ENCODE measurements at places on chromosomes 16 and 17.

DNA sequence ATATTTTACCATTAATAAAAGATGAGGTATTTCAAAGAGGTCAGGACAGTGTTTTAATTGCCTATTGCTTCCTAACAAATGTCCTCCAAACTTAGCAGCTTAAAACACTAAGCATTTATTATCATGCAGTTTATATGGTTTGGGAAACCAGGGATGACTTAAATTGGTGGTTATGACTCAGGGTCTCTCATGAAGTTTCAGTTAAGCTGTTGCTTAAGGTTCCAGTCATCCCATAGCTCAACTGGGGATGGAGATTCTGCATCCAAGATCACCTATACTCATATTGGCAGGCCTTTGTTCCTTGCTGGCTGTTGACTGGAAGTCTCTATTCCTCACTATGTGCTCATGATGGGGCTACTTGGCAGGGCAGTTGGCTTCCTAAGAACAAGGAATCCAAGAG, 1329.9 kb upstream of the GOT2 start:
- DNase-seq: no peak

GRCh38 chr17:69724238-69724637, 309.7 kb downstream of the MAP2K6 start:
- no peak for DNase-seq

GRCh38 chr17:50549969-50550368, 3.0 kb downstream of the SPATA20 start:
- no peak for DNase-seq

DNA sequence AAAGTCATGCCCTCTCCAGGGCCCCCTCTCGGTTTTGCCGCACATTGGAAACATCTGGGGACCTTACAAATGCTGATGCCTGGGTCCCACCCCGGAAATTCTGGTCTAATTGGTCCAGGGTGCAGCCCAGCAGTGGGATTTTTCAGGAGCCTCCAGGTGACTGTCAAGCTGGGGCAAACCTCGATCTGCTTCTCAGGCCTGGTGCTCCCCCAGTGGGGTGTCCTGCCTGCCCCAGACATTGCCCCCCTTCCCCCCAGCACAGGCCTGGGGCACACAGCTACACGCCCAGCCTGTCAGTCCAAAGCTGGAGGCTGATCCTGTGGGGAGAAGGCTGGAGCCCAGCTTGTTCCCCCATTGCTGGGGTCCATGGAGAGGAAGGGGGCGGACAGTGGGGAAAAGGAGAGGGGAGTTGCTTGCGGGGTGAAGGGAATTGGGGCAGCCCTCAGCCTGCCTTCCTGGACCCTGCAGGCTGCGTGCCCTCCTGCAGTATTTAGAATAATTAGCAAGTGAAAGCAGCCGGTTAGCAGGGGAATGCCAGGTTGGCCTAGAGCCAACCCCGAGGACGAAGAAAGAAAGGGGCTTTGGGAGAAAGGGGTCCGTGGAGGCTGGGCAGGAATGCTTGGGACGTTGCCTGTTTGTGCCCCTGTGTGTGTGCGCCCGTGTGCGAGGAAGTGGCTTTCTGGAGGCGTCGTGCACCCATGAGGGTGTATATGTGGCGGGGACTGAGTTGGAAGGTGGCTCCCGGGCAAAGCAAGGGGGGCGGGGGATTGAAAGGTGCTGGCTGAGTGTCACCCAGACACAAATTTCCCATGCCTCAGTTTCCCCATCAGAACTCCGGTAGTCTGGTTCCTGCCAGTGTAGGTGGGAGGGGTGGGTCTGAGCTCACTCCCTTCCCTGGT, 5.9 kb downstream of the FOXJ1 start:
- DNase-seq: no peak

- no peak for DNase-seq
Measured at GRCh38 chr17:8124350-8125153, 646 bp upstream of the HES7 start.

DNA sequence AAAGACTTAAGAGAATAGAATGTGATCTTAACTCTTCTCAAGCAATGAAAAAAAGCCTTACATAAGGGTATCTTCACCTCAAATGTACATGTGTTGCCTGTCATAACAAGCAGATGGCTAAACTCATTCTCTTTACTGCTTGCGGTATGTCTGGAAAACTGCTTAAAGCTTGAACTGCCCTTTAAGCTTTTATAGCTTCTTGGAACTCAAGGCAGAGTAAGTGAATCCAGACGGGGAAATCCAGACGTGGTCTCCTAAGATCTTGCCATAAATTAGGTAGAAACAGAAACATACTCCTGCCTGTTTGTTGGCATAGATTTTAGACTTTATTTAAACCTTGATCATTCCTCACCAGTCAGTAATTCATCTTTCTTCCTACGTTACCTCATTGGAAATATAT, 19.6 kb downstream of the CLUAP1 start:
- no peak for DNase-seq

- DNase-seq: no peak
Measured at GRCh38 chr16:71344315-71344905, 14.1 kb upstream of the CALB2 start.

- no peak for DNase-seq
Measured at GRCh38 chr17:74883241-74883745, 10.1 kb downstream of the FADS6 start.

DNA sequence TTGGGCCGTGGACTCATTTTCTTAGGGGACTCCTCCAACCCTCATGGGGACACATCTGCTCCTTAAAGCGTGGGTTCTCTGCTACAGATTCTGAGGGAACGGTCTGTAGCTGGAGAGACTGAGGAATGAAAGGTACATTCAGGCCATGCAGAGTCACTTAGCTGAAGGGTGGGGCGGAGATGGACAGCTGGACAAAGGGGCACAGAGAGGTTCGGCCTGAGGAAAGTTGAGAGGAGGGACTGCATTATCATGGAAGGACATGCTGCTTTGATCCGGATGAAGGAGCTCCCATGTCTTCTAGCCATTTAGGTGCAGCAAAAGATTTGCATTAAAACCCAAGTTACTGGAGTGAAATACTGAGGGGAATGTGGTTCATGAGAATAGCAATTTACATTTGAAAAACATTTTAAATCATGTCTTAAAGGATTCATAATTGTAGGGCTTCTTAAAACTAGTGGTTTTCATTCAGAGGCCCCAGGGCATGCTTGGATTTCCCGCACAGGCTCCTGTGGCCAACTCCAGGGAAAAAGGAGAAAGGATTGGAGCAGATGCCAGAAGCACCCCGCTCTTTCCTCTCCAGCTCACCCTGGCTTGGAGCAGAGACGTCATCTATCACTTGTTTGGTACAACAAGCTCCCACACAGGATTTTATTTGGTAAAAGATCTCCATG, 54.2 kb downstream of the CDRT4 start:
- DNase-seq: no peak

DNA sequence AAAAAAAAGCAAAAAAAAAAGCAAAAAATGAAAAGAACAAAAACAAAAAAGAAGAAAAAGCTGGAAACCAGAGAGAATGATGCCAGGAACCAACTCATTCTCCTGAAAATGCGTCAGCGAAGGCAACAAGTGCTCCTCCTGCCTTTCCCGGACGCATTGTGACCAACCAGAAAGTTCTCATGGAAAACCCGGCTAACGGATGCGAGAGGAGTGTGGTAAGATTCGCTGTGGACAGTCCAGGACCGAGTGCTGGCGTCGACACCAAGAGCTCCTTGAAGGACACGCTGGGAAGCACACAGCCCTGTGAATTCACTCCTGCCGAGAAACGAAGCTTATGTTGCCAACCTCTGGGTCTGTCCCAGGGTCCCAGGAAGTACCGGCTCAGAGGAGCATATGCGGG, 43.4 kb downstream of the METRNL start:
- no peak for DNase-seq

GRCh38 chr17:61444831-61445230, 7.4 kb upstream of the TBX4 start:
- no peak for DNase-seq

- no peak for DNase-seq
Measured at GRCh38 chr17:61426482-61427304, 25.5 kb upstream of the TBX4 start.

DNA sequence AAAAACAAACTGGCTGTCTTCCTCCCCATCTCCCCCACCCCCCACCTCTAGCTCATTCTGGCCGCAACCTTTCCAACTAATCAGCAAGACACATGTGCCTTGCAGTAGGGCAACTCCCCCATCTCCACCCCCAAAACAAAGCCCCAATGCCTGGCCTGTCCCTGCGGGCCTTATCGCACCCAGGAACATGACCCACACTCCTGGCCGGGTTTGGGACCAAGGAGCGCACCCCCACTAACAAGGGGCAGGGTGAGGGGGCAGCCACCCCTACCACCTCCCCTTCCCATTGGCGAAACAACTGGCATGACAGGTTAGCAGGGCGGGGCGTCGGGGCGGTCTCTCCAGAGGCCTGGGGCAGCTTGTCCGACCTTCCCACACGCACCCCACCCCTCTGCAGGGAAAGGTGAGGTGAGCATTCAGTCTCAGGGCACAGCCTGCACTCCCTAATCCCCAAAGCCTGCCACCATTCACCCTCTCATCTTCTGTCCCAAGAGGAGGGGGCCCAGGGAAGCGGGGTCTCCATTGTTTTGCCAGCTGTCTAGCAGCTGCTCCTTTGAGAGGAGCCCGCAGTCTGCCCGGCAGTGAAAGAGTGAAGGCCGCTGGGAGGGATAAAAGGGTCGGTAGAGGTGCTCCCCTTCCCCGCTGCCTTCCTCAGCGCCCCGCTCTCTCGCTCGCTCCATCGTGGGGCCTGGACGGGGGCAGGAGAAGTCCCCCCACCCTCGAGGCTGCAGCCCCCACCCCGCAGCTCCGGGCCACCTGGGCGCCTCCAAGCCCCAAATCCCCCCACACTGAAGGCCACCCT, 765 bp downstream of the MYO18A start:
- no peak for DNase-seq

DNA sequence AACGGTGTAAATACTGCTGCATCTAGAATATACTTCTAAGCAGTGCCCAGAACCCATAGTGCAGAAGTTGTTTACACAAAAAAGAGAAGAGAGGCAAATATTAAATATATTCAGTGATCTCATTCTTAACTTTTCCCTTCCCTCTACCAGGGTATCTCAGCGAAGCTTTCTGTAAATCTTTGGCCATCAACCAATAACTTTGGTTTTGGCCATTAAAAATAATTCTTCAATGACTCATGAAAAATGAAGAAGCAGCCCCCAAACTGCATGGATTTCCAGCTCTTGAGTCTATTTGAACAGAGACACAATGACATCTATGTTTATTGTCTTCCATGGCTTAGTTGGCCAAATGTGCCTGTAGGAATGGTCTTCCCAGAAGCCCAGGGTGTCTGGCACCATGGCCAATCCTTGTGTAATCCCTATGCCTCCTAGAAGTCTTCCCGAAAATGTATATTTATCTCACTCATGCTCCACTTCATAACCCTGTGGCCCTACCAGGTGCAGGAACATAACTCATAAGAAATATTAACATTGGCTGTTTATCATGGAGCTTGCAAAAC, 646.6 kb downstream of the TOX3 start:
- no peak for DNase-seq

DNA sequence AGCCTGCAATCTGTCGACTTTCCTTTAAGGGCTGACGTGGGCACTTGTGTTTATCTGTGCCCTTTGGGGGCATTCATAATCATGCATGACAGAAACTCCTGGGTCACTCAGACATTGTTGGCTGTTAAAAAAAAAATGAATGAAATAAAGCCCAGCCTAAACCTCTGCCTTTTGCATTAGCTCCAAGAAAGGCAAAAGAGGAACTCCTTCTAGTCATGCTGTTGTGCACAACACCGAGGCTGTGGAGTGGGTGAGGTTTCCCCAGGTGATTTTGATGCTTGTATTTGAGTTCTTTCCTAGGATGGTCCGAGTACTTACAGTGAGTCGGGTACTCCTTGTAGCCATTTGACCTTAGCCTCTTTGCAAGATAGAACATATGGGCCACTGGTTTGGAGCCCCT, 49.6 kb upstream of the IRX6 start:
- DNase-seq: no peak

DNA sequence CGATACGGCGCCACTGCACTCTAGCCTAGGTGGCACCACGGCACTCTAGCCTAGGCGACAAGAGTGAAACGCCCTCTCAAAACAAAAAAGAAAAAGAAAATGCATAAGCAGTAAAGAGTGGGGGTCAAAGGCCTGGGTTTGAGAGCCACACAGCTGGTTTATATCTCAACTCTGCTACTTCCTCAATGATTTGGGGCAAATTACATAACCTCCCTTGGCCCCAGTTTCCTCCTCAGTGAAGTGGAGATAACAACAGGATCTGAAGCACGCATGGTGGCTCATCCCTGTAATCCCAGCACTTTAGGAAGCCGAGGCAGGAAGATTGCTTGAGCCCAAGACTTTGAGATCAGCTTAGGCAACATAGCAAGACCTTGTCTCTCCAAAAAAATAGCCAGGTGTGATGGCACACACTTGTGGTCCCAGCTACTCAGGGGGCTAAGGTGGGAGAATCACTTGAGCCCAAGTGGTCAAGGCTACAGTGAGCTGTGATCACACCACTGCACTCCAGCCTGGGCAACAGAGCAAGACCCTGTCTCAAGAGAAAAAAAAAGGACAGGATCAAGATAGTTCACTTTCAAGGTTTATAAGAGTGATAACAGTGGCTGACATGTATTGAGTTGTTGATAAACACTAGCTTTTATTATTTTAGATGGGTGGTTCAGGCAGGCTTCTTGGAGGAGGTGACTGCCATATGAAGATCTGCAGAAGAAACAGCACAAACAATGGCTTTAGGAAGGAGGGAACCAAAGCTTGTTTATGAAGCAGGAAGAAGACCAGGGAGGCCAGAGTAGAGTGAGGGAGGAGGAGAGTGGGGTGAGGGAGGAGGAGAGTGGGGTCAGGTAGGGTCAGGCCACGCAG, 8.5 kb upstream of the COG1 start:
- no peak for DNase-seq

- DNase-seq: no peak
Measured at GRCh38 chr17:72376526-72377345, 255.9 kb downstream of the SOX9 start.

- DNase-seq: no peak
Measured at GRCh38 chr17:44767493-44767892, 8.7 kb downstream of the ADAM11 start.

DNA sequence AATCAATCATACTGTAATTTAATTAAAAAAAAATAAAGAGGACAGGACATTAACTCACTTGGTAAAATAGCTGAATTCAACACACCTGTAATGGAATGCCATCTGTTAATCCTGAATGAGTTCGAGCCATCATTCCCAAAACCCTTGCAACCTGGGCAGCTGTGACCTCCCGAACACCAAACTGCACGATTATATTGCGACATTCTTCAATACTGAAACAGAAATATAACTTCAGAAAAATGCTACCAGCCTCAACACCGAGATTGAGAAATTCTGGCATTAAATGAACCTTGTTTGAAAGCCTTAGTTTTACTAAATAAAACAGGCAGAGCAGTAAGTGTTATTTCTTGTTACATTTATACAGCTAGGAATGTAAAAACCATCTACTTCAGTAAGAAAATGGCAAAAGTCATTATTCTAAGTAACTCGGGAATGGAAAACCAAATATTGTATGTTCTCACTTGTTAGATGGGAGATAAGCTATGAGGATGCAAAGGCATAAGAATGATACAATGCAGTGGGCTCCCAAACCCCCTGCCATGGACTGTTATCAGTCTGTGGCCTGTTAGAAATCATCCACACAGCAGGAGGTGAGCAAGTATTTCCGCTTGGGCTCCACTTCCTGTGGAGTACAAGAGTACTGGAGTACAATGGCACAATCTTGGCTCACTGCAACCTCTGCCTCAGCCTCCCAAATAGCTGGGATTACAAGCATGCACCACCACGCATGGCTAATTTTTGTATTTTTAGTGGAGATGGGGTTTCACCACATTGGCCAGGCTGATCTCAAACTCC, 46.5 kb downstream of the CNOT1 start:
- DNase-seq: no peak

GRCh38 chr17:38588788-38589174, 17.0 kb downstream of the SRCIN1 start:
- no peak for DNase-seq
